ENCODE measurements at places on chromosomes 16 and 17. TPM values are rescaled to one million over a fixed set of nuclear protein-coding genes. Genes with fewer than 3 reads are reported as not detected.
A peak's percentile ranks its signal among the peaks of the same experiment; 100 is the strongest.

DNA sequence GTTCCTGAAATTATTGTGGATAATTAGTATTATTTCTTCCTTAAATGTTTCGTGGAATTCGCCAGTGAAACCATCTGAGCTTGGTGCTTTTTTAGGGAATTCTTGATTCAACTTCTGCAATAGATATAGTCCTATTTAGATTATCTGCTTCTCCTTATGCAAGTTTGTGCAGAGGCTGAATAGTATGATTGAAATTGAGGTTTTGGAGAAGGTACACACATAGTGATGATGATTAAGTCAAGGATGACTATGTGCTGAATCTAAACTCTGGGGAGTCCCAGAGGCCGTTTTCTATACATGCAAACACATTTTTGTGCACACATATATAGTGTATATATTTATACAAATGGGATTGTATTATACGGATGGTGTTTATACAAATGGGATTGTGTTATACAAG, 5.2 kb upstream of the MYH4 start:
- no peak for DNase-seq

Gene TEX19
- 0.05 TPM for total RNA-seq

GRCh38 chr17:64295146-64295545, 32.1 kb upstream of the TEX2 start:
- DNase-seq, result no peak

DNA sequence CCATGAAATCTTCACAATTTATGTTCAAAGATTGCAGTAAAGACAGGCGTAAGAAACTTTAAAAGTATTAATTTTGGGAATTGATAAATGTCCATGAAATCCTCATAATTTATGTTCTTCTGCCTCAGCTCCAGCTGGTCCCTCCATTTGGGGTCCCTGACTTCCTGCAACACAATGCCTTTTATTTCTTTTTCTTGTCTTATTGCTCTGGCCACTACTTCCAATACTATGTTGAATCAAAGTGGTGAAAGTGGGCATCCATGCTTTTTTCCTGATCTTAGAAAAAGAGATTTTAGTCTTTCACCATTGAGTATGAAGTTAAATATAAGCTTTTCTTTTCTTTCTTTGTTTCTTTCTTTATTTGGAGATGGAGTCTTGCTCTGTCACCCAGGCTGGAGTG, 14.3 kb downstream of the TAT start:
- no peak for DNase-seq

- DNase-seq, result no peak
These were observed 46.3 kb downstream of the RMI2 start for GRCh38 chr16:11391576-11391975.

Gene SUMO2
- 206 TPM for total RNA-seq

DNA sequence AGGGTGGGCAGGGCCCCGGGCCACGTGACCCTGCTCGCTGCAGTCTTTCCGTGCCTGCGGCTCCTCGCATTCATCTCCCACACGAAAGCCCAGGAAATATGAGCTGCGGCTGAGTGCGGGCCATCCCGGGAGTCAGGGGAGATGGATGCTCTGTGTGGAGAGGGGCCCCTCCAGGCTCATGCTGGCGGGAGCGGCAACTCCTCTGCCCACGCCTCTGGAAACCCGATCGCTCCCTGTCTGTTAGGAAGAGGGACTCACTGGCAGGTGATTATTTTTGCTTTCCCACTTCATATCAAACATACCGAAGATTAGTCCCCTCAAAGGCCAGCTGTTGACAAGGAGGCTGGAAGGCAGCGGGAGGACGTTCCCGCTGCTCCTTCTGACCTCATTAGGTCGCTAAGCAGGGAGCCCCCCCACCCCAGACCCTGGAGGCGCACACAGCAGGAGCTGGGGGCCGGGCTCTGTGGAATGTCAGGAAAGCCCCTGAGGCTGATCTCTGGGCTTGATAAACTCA, 228.5 kb downstream of the FOXL1 start:
- no peak for DNase-seq

- peak; percentile 46 for DNase-seq
These were observed 993 bp downstream of the ERN1 start for GRCh38 chr17:64128787-64129514.

Gene ZG16
- not detected for total RNA-seq

Gene CRYBA1
- not detected for total RNA-seq

GRCh38 chr17:73402466-73402865, 90.7 kb upstream of the CDC42EP4 start:
- no peak for DNase-seq

Gene ABCA8
- 33.8 TPM for total RNA-seq

GRCh38 chr17:77363821-77364361, 223.1 kb downstream of the SEC14L1 start:
- no peak for DNase-seq

Gene ABCC11
- 1.5 TPM for total RNA-seq

DNA sequence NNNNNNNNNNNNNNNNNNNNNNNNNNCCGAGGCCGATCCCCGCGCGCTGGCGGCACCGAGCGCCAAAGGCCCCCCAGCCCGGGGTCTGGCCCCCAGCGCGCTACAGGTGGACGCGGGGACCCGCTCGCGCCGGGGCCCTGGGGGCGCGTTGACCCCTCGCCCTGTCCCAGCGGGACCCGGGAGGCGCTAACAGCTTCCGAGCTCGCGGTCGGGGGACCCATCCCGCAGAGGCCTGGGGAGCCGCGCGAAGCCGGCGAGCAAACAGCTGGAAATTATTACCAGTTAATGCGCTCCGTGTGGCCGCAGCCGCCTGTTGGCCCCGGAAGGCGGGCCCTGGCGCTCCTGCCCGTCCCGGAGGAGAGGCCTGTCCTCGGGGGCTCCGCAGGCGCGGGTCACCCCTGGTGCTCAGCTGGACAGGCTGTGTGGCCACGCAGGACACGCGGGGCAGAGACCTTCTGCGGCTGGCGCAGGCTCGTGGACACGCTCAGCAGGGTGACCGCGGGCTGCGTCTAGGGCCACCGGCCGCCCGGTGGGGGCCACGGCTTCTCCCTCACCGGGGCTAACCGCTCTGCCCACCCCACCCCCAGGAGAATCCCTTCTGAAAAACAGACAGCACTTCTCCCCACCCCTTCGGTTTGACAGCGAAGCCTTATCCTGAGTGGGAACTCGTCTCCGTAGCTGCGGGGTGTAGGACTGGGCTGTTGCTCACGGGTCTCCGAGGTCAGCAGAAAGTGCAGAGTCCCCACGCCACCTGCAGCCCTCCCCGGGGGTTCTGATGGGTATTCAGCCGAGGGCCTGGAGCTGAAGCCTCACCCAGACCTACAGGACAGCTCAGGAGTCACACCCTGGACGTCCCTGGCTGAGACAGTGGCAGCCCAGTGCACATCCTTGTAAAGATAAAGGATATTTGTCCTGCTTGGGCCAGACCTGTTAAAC, 138.7 kb upstream of the RPH3AL start:
- DNase-seq, result no peak

DNA sequence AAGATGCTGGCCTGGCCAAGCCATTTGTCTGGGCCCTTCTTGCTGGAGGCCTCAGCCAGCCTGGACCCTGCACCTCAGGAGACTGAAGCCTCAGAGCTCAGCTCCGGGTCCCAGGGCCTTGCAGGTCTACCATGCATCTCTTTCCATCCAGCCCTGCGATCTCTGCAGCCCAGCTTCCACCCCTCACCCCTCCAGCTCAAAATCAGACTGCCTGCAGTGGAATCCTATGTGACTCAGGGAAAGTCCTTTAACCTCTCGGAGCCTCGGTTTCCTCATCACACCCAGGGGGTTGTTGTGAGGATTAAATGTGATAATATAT, 2.9 kb upstream of the B9D1 start:
- DNase-seq, result no peak

DNA sequence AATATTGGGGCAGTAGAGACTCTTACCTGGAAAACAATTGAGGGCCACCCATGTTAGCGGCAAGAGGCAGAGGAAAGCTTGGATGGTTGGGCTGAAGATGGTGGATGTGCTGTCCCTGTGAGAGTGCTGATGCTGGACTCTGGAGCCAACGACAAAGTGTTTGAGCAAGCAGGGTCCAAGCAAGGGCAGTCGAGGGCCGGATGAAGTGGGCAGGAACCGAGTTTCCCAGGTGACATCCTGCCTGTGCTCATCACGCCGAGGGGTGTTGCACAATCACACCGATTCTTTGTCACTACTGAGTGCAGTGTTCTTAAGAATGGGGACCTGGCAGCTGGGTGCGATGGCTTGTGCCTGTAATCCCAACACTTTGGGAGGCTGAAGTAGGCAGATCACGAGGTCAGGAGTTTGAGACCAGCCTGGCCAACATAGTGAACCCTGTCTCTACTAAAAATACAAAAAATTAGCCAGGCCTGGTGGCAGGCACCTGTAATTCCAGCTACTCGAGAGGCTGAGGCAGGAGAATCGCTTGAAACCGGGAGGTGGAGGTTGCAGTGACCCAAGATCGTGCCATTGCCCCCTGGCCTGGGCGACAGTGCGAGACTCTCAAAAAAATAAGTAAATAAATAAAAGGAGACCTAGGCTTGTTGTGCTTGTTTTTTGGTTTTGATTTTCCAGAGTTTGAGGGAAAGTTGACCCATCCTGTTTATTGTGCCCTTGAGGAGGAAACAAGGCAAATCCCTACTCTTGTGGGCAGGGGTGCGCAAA, 6.1 kb downstream of the PYCARD start:
- no peak for DNase-seq

DNA sequence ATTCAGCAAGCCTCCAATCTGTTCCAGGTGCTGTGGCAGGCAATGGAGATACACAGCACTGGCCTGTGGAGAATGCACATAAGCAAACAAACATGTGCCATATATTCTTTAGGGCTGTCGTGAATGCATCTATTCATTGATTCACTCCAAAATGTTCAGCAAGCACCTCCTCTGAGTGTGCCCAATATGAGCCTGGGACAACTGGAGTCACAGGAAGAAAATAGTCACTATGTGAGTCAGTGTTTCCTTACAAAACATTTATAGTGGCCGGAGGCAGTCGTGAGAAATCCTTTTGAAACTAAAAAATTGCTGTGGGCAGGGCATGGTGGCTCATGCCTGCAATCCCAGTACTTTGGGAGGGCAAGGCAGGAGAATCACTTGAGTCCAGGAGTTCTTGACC, 310.1 kb downstream of the CA10 start:
- DNase-seq, result peak; percentile 9

DNA sequence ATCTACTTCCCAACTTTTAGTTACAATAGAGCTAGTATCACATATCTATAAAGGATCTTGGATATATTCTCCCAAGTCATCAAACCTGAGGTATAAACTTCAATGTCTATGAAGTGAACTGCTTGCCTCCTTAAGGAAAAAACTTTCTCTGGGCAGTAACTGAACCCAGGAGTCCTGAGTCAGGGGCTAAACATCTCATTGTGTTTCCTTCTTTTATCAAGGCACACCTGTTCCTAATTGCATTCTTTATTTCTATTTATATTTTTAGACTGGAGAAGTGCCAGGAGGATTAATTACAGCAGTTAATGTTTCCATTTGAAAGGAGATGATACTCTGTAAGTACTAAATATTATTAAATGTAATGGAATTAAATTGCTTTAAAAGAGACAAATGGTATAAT, 98.6 kb downstream of the CDH8 start:
- no peak for DNase-seq

GRCh38 chr16:17367036-17367435, 103.7 kb downstream of the XYLT1 start:
- no peak for DNase-seq

- no peak for DNase-seq
These were observed 28.2 kb downstream of the METRNL start for GRCh38 chr17:83107656-83108048.

Measured in SK-MEL-5 (cell line).